T-helper 2 cell (primary cell): ENCODE measurements at places on chromosomes 12 and 14.

- DNase-seq, result no peak
These were observed 2.1 kb downstream of the TARBP2 start for GRCh38 chr12:53502983-53503728.

- DNase-seq, result no peak
These were observed 29.0 kb downstream of the NRDE2 start for GRCh38 chr14:90302529-90303303.

GRCh38 chr12:26919216-26919555 is 18.6 kb downstream of the INTS13 start:
- no peak for DNase-seq

- DNase-seq, result no peak
These were observed 1.5 kb upstream of the KRT6A start for GRCh38 chr12:52494518-52494917.
